WERI-Rb-1 (cell line): ENCODE measurements at places on chromosomes 3 and 15.

DNA sequence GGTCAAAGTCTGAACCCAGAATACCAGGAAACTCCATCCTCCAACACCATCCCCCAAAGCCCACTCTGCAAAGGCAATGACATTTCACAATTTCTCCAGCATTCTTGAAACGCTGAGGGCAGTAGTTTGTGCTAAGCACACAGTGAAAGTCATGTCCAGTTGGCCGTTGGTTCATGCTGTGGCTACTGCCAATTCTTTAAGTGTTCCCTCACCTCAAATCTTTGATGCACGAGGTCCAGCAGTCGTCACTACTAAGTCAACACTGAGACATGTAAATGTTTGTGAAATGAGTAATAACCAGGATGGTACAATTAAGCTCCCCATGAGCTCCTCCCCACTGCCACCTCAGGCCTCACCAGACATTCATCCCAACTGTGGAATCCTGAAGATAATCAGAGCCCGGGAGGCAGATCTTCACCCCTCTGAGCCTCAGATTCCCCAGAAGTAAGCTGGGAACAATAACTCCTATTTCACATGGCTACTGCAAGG is 7.0 kb downstream of the SUCLG2 start:
- DNase-seq, result no peak

GRCh38 chr3:122468896-122469533 is 45.7 kb downstream of the KPNA1 start:
- no peak for DNase-seq

- DNase-seq, result no peak
Observed at GRCh38 chr3:161142486-161142885, 37.3 kb upstream of the B3GALNT1 start.

- DNase-seq, result no peak
Observed at GRCh38 chr3:101925564-101925963, 76.2 kb downstream of the NFKBIZ start.

DNA sequence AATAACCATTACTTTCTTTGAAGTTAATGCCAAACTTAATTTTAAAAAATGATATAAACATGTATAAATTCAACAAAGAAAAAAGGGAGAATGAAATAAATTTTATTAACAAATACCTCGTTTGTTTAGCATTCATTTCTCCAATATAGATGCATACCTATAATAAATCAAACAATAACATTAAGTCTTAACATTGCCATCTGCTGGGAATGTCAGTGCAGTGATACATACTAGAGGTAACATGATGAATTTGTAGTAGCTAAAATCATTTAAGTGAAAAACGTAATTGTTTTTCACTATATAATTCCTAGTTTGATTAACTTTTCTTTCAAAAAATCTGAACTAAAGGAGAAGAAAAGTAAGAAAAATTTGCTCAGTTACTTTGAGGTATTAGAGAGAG is 340.2 kb upstream of the CBLB start:
- no peak for DNase-seq

- no peak for DNase-seq
Observed at GRCh38 chr3:28601291-28601690, 252.7 kb upstream of the AZI2 start.
